ENCODE measurements at places on chromosomes 7 and 10.
A peak's percentile ranks its signal among the peaks of the same experiment; 100 is the strongest.

- no peak for DNase-seq
Measured at GRCh38 chr10:26804418-26805393, 56.1 kb downstream of the ABI1 start.

- DNase-seq: no peak
Measured at GRCh38 chr7:124724507-124725192, 40.9 kb downstream of the GPR37 start.

DNA sequence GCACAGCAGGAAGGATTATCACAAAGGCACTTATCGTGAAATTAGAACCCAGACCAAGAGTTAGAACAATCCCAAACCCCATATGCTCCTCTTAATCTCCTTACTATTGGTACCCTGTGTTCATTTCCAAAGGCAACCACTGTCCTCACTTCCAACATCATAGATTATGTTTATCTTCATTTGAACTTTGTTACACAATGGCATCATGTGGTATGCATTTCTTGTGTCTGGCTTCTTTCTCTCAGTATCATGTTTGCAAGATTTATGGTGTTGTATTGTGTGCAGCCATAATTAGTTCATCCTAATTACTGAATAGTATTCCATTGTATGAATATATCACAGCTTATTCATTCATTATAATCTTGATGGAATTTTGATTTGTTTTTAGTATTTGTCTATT is 124.6 kb upstream of the SEC61G start:
- DNase-seq: no peak

GRCh38 chr7:102279537-102280400 is 6.9 kb upstream of the SH2B2 start:
- DNase-seq: peak; percentile 35

- no peak for DNase-seq
Measured at GRCh38 chr10:6068422-6068821, 6.3 kb upstream of the IL2RA start.

DNA sequence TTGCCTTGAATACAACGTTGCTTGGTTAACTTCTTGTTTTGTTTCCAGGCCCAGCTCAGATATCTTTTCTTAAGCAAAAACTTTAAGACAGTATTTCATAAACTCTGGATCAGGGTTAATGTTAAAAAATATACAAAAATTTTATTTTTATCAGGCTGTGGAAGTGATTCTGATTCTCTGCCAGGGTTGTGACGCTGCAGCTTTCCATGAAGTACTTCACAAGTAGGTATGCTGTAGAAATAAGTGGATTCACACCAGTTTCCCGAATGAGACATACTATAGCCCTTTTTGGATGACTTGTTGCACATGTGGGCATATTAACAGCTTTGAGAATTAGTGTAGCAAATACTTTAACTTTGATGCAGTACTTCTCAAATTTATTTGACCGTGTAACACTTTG is 70.1 kb downstream of the CDK14 start:
- DNase-seq: no peak

- DNase-seq: no peak
Measured at GRCh38 chr10:112351146-112351545, 22.8 kb upstream of the ACSL5 start.

GRCh38 chr7:26653430-26654399 is 210.7 kb downstream of the SKAP2 start:
- DNase-seq: no peak

DNA sequence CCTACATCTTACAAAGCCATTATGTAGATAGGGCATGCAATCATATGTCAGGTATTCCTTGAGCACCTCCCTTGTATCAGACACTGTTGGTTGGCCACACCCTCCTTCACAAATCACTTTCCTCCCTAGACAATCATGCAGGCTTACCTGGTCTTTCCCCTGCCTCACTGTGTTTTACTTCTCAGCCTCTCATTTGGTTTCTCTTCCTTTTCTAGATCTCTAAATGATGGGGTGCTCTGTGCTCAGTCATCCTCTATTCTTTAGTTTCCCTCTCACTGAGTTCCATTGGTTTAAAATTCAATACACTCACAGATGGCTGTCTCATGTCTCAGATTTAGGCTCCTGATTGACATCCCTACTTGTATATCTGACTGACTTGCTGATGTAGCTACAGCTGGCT is 31.4 kb downstream of the ANK3 start:
- DNase-seq: no peak

DNA sequence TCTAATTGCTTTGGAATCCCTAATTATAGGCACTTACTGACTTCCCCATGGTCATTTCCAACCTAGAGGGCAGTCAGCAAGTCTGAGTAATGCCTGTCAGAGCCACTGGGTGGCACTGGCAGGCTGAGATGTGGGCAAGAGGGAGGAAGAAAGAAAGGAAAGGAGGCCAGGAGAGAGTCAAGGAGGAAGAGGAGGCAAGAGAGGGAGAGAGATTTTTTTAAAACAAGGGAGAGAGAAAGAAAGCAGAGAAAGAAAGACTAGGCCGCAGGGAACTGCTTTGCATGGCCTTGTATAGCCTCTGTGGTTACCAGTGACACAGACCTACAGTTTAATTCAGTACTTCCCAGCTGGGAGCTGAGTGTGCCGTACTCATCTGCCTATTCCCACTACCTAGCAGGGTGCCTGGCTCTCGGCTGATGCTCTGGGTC is 210.4 kb upstream of the ADO start:
- no peak for DNase-seq

DNA sequence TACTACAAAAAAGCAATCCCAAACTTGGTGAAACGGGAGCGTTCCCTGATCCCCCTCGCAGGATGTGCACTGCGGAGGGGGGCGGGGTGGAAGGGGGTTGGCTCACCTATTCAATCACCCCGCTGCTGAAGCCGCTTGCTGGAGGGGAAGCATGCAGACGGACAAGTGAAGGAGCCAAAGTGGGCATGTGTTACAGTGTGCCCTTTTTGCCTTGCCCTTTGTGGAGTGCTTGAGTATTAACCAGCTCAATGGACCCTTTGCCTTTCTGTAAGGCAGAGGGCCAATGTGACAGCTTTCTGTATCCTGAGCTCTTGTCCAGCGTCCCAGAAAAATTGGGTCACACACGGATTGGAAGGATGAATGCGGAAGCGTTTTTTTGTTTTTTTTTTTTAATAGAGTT is 348.9 kb upstream of the NPSR1 start:
- DNase-seq: no peak

Data from NCI-H2107 (cell line).